ENCODE measurements at places on chromosomes 11 and 22.

- no peak for DNase-seq
Observed at GRCh38 chr22:23351321-23351720, 171.0 kb downstream of the BCR start.

DNA sequence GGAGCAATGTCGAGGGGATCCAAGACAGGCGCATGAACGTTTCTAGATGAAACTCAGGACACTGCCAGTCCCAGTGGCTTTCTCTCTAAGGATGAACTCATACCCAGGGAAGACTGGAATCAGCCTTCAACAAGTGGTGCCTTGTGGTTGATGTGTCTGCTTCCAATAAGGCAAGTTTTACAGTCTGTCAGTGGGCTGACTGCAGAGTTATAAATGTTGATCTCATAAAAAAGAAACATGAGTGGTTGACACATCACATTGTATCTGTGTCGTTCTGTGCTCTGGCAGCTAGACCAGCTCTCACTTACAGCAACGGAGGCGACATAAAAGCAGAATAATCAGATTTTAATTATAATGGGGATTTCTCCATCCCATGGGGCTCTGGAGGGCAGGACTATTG is 96.7 kb downstream of the SNX19 start:
- DNase-seq = no peak

DNA sequence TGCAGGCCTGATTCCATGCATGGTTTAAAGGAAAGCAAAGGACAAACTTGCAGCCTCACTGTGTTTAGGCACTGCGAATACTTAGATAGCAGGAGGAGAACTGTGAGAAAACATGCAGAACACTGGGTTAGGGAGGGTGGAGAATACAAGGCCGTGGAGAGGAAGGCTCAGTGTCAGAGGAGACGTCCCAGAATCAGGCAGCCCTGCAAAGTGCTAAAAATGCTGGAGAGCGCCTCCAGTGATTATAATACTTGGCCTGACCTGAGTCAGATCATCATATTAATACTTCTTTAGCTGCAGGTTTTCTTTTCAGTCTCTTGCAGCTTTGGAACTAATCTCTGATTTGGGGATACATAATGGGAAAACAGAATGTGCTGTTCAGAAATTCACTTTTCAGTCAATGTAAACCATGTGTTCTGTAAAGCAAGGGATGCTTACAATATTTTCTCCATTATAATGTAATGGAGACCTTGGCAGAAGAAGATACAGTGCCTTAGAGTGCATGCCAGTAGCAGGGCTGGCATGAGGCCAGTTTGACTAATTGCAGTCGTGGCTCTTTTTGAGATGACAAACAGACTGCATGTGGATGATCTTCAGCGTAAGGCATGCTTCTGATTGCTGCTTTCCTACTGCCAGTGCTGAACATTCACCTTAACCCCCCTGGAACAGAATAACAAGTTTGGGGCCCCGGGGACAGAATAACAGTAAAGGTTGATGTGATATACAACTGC is 16.8 kb downstream of the EXT2 start:
- DNase-seq = no peak

DNA sequence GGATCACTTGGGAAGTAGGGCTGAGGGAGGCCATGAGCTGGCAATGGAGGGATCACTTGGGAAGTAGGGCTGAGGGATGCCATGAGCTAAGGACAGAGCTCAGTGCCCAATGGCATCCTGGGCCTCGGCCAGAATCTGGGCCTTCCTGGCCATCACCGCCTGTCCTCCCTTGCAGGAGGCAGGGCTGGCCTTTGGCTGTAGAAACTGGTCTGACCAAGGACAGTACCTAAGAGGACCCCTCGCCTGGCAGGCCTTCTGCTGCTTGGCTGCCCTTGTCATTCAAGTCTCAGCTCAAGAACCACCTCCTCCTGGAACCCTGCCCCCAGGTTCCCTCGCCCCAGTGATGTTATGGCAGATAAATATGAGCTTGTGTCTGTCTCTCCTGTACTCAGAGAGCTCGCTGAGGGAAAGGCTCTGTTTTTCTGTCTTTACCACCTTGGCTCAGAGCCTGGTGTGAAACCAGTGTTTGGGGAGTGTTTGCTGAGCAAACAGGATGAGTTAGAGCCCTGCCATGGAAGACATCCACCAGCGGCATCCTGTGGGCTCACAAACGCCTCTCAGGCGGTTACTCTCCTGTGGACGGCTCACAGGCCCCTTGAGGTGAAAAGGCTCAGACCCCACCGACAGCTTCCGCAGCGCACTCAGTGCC is 19.3 kb upstream of the RASL10A start:
- DNase-seq = no peak

DNA sequence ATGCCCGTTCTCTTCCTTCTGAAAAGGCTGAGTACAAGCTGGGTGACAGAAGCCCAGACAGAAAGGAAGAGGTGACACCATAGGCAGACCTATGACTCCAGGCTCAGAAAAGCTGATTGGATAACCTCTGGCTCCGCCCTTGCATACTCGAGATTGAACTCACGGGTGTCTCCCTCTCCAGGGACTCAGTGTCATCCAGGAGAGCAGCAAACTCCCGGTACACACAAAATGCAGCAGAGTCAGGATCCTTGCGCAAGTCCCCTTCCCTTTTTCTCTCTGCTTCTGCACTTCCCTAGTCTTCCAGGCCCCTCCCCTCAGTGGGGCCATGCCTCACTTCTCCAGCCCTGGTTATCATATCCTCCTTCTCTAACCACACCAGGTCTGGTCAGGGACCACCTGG is 9.8 kb downstream of the SCN4B start:
- no peak for DNase-seq

DNA sequence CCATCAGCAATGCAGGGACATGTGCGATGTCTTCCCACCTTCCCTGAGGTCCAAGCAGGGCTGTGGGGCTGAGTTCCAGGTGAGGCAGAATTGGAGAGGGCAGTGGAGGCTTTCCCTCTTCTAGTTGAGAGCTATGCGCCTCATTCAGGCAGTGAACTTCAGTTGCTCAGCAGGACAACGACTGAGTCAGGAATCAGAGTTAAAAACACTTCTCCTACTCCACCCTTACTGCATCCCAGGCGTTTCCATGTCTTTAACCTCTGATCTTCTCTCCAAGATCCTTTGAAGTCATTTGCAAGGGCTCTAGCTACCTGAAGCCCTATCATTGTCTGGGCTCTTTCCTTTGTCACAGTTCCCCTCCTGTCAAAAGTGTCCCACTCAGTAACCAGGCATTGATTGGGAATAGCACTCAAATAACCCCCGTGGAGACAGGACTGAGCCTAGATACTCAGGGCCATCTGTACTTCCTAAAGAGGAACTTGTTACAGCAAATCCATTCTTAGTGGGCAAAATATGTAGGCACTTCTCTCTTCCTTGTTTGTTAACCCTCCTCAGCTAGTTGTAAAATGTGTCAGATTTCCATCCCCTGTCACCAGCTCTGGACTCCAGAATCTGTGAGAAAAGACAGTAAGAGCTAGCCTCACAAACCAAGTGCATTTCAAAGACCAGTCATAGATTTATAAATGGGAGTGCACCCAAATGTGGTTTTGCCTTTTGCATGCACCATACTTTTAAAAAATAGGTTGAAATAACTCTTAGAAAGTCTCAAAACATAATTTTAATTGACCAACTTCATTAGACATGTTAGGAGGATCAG is 72.5 kb upstream of the MYO18B start:
- no peak for DNase-seq

- DNase-seq = no peak
Observed at GRCh38 chr11:121352251-121352891, 59.8 kb downstream of the SC5D start.

DNA sequence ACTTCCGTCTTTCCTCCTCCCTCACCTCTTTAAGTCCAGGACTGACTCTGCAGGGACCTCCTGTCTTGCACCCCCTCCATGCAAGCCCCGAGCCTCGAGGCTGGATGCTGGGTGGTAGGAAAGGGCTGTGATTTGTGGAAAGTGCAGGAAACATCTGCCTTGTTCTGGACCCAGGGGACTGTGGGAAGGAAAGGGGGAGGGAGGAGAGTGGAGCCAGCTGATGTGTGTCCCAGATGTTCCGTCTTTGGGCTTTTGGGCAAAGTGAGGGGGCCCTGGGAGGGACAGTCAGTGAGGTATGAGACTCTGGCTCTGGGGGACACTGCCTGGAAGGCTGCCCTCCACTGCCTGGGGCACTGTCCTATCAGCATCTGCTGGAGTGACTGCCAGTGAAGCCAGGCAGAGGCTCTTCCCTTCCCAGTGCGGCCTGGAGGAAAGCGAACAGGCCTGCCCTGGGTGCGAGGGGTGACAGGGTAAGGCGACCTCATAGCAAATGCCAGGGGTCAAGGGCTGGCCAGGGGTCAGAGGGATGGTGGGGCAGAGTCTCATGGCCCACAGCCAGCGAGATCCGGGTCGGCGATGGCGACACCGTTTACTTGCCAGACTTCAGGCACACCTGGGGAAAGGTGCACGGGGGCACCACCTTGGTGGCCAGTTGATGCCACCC is 1.7 kb downstream of the MRGPRD start:
- DNase-seq = no peak

GRCh38 chr11:2463766-2464277 is 19.0 kb downstream of the KCNQ1 start:
- no peak for DNase-seq

- DNase-seq = no peak
Observed at GRCh38 chr11:1642288-1643145, 12.9 kb downstream of the KRTAP5-5 start.

- no peak for DNase-seq
Observed at GRCh38 chr22:45529971-45530575, 27.4 kb downstream of the FBLN1 start.

DNA sequence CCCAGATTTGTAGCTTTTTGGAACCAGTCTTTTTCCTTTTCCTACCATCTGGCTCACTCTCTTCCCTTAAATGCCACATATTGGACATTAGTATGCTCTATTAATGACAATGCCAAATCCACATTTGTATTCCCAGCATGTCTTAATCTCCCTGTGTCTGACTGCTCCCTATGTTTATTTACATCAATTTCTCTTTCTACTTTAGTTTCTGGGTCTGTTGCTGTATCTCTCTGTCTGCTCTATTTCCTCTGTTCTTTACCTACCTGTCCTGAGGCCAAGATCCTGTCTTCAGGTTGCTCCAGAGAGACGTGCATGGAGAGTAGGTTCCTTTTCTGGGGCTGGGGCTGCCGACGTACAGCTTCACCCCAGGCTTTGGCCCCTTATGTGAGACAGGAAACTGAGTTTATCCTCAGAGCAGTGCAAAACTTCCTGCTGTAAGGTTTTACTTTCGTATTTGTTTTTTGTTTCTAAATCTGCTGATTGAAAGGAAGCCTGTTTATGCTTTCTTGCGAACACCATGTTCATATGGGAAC is 25.6 kb downstream of the OR2AG2 start:
- no peak for DNase-seq

DNA sequence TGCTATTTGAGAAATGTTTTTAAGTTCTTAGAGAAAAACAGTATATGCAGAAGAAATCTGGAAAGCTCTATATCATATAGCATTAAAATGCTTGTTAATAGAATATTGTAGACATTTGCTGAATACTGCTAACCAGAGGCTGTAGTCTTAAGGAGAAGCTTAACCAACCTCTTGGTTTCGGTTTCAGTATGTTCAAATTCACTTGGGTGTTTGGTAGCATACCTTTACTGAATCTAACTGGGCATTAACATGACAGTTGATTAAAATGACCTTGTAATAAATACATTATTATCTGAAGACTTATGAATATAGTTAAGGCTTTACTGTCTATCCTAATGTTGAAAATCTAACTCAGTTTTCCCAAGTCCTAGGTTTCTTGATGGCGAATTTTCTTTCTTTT is 5.4 kb downstream of the PCF11 start:
- no peak for DNase-seq

DNA sequence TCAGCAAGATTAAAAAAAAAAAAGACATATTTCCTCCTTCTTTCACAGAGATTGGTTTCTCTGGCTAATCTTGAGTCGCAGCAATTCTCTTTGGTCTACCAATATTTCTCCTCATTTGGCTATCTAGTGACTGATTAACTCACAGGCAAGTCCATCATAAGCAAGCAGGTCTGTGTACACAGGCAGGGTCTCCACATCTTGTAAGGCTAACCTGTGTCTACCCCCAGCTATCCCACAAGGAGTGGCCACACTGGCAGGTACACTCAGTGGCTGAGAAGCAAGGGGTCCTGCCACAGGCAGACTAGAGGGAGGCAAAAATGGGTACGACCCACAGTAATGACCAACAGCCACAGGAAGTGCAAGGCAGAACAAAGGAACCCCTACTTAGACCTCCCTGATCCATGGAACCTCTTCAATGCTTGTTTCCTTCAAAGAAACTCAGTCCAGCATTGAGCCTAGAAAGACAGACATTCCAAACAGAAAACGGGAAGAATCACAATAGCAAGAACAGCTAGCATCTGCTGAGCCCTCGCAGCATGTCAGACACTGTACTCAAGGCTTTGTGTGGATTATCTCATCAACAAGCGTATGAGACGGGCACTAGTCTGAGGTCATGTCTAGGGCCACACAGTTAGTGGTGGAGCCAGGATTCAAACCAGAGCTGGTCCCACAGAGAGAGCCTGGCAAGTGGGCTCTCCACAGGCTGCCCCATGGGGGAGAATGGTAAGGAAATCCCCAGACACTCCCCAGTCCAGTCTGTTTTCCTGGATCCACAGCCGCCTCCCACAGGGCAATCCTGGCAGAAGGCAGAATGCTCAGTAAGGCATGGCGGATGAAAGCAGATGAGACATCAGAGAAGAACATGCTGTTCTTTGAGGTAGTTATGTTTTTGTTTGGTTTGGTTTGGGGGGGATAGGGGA is 34.3 kb downstream of the PLEKHA7 start:
- no peak for DNase-seq

- DNase-seq = no peak
Observed at GRCh38 chr11:36729825-36730224, 131.8 kb upstream of the RAG2 start.

DNA sequence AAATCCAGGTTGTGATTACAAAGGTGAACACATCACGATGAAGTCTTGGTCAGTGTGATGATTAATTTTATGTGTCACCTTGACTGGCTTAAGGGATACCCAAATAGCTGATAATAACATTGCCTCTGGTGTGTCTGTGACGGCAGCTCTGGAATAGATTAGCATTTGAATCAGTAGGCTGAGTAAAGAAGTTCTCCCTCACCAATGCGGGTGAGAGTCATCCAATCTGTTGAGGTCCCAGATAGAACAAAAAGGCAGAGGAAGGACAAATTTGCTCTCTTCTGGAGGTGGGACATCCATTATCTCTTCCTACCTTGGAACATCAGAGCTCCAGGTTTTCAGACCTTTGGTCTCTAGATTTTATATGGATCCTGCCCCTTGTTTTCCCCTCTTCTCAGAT is 856.2 kb upstream of the CCDC90B start:
- DNase-seq = no peak

- no peak for DNase-seq
Observed at GRCh38 chr22:49469896-49470740, 357.6 kb downstream of the BRD1 start.
